ENCODE measurements at places on chromosomes 1 and 21.
A peak's percentile ranks its signal among the peaks of the same experiment; 100 is the strongest.

GRCh38 chr1:233523047-233523446, 90.9 kb upstream of the KCNK1 start:
- no peak for DNase-seq

DNA sequence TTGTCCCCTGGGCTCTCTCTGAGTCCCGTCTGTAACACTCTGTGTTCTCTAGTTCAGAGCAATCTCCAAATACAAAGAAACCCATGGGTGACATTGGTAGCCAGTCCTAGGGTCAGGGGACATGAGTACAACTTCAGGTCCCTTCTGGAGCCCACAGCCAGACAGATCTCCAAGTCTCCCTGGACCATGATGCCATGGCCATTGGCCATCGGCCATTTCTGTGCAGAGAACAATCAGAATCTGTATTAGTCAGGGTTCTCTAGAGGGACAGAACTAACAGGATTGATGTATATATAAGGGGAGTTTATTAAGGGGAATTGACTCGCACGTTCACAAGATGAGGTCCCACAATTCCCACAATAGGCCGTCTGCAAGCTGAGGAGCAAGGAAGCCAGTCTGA, 106.9 kb downstream of the AJAP1 start:
- DNase-seq = no peak

GRCh38 chr1:16289959-16290358, 53.0 kb upstream of the CPLANE2 start:
- DNase-seq = no peak

DNA sequence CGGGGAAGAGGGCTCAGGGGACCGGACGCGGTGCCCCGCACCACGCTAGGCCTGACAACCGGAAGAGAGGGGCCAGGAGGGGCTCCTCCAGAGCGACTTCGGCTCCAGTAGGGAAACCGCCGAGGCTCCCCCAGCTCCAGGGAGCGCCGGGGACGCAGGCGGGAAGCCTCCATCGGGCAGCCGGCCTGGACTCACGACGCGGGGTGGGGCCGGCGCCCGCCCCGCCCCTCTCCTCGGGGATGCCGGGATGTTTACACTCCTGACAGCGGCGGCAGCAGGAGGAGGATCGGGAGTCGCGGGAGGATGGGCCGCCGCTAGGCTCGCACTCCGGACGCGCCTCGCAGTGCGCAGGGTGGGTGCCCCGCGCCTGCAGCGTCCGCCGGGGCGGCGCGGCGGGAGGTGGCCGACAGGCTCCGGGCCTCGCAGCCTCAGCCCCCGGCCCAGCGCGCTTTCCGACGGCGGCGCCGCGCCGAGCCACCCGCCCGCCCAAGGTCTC, at the start of gene NEK7:
NEK7 (plus strand) TSS at position 254 of the 496 bp plus-strand sequence. CDS start 75,583 bp downstream, outside the sequence.
- DNase-seq = peak; percentile 79

DNA sequence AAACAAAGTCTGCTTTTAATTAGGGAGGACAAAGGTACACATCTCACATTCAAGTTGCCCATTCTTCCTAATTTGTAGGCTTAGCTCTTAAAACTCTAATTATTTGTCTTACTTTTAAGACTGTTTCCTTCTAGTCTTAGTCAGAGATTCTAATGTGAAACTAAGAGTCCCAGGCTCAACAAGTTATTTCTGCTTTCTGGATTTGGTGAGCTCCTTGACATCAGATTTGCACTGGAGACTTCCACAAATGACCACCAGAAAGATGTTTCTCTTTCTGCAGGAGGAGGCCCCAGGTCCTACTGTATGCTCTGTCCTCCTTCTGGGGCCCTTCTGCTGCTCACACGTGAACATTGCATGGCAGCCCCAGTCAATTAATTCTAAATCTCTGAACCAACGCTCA, 194.2 kb upstream of the JUN start:
- DNase-seq = no peak

DNA sequence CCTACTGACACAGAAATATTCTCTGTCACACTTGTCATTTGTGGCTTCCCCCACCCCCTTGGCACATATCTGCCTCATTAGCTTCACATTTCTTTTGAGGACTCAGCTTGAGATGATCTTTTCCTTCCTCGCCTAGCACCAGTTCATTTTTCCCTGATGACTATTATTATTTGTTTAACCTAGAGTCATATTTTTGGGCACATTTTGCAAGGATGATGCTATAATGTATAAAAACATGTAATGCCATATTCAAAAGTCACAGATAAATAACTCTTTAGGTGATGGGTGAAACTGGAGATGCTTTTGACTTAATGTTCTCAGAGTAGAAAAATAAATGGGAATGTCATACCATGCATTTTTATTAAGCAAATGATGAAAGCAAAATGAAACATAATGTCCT, 202.7 kb downstream of the BACH1 start:
- DNase-seq = no peak

- DNase-seq = peak; percentile 50
These were observed 9.4 kb downstream of the C1orf174 start for GRCh38 chr1:3890389-3891328.

GRCh38 chr1:236484310-236484971, 39.3 kb upstream of the LGALS8 start:
- no peak for DNase-seq

GRCh38 chr1:29736582-29737188, 500.4 kb downstream of the PTPRU start:
- DNase-seq = no peak

GRCh38 chr1:15727866-15728534, 8.1 kb upstream of the SLC25A34 start:
- no peak for DNase-seq

DNA sequence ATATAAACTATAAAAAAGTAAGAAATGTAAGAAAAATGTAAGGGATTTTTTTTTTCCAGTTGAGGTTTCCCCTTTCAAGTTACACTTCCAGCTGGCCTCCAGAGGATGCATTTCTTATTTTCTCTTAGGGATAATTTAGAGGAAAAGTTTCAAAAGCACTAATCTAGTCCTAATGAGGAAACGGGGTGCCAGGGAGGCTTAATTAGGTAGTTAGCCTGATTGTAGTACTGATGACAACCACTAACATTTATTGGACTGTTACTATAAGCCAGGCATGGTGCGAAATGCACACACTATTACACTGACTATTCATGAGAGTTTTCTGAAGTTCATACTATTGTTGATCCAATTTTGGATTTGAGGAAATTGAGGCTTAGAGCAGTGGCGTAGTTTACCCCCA, 290.8 kb upstream of the FMN2 start:
- DNase-seq = no peak
